ENCODE measurements at places on chromosomes 1 and 21. TPM values are rescaled to one million over a fixed set of nuclear protein-coding genes. Genes with fewer than 3 reads are reported as not detected.

The RAP1GAP gene
- 1.2 TPM for total RNA-seq

The CRNN gene
- total RNA-seq, result 0.85 TPM

The NR5A2 gene
- total RNA-seq, result 0.24 TPM

The ANGPTL1 gene
- not detected for total RNA-seq

The ZNF326 gene
- 2.4 TPM for total RNA-seq

The SCNM1 gene
- total RNA-seq, result 26.4 TPM

The DIO1 gene
- total RNA-seq, result not detected

The HHAT gene
- 7.7 TPM for total RNA-seq

The CCDC28B gene
- 8.7 TPM for total RNA-seq

The FCRL5 gene
- not detected for total RNA-seq

The SPRR5 gene
- not detected for total RNA-seq

The TNFRSF1B gene
- total RNA-seq, result not detected

The SLC1A7 gene
- total RNA-seq, result not detected

The CDA gene
- total RNA-seq, result 2.6 TPM
